ENCODE measurements at places on chromosomes 13 and 19.
A peak's percentile ranks its signal among the peaks of the same experiment; 100 is the strongest.

DNA sequence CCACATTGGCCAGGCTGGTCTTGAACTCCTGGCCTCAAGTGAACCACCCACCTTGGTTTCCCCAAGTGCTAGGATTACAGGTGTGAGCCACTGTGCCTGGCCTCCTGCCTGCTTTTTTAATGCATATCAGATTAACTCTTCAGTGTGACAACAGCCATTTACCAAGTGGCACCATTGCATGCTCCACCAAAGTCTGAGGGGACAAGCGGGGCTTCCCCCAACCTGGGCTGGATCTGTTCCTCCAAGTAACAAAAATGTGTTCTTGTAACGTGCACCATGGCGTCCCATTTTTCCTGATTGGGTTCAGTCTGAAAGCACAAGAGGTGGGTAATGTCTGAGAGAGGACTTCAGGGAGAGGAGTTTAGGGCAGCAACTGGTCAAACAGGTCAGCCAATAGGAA, 77.8 kb downstream of the TEX29 start:
- no peak for DNase-seq

- DNase-seq = no peak
Observed at GRCh38 chr19:47413941-47414340, 5.4 kb downstream of the MEIS3 start.

DNA sequence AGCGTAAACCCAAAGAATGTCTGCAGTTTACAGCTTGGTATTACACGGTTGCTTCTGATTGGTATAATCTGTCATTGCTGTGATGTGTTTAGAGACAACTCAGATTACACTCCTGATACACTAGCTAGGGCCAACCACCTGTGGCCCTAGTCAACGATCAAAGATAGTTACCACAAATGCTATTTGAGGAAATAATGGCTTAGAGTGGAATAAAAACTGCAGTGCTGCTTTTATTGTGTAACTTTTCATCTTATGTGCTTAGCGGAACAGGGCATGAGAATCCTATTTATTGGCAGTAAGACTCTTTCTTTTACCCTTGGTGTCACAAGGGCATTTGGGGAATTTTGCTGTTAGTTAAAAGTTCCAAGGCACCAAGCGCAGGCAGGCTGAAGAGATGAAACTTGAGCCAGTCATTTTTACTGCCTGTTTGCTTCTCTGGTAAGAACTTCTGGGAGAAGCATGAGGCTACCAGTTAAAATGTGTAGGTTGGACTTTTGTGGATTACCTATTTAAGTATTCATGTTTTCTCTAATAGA, 363.3 kb downstream of the KCNRG start:
- DNase-seq = no peak

GRCh38 chr19:54448040-54448773, 792 bp upstream of the LENG8 start:
- peak; percentile 27 for DNase-seq

DNA sequence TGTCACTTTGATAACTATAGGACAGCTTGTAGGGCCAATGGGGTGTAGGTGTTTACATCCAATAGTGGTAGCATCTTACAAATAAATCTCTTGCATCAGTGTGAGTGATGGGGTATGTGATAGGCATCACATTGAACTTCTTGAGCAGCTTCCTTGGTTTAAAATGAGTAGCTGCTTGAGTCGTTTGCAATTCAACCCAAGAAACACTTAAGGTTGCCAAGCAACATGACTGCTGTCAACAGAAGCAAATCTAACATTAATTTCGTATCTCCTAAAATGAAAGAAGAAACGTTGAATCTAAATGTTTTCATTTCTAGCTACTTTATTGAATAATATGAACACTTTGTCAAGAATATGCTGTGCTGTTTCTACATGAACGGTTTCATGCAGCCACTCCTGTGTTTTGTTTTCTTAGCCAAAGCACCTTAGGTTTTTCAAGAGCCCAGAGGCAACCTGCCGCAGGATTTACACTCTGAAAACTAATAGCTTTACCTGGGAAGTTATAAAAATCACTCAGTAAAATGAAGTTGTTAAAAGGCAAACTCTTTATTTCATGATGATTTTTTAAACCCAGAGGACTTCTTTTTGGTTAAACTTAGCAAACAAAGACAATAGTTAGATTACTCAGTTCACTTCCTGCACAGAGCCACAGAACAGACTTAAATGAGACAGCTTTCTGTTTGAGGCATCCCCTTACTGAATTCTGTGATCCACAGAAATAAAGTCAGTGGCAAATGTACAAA, 305.2 kb downstream of the MTUS2 start:
- DNase-seq = no peak

GRCh38 chr13:100657881-100658315, 16.7 kb downstream of the TMTC4 start:
- DNase-seq = no peak

DNA sequence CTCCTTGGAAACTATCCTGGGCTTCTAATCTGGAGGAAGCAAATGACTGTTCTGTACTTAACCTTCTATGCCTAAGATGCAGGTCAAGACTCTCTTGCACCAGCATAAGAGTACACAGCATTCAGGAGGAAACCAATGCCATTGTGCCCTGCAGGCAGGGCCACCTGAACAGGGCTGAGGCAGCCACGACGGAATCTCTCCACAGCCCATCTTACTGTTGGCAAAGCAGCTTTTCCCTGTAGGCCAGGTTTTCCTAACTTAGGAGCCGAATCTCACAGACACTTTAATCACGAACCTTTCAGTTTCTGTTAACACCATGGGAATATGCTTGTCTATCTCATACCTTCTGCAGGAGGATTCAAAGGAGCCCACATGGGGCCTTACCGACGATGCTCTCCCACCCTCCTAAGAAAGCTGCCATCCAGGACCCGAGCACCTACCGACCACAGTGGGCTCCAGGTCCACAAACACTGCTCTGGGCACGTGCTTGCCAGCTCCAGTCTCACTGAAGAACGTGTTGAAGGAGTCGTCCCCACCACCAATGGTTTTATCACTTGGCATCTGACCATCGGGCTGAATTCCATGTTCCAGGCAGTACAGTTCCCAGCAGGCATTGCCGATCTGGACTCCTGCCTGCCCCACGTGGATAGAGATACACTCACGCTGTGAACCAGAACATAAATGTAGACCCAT, 2.6 kb downstream of the TUBA3C start:
- no peak for DNase-seq

DNA sequence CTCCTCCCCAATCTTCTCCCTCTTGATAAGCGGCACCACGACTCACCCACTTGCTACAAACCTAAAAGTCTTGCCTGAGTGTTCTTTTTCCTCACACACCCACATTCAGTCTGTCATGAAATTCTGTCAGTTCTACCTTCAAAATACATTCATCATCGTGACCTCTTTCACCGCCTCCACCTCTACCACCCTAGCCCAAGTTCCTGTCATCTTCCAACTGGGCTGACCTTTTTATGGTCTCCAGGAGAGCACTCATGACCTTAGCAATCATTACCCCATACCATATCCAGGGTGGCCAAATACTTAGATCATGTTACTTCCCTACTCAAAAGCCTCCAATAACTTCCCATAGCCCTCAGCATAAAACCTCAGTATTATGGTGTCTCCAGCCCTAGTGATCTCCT, 110.4 kb upstream of the TSC22D1 start:
- DNase-seq = no peak

Data from NCI-H2081 (cell line).